Natural killer cell (primary cell): ENCODE measurements at places on chromosomes 7 and 10.

DNA sequence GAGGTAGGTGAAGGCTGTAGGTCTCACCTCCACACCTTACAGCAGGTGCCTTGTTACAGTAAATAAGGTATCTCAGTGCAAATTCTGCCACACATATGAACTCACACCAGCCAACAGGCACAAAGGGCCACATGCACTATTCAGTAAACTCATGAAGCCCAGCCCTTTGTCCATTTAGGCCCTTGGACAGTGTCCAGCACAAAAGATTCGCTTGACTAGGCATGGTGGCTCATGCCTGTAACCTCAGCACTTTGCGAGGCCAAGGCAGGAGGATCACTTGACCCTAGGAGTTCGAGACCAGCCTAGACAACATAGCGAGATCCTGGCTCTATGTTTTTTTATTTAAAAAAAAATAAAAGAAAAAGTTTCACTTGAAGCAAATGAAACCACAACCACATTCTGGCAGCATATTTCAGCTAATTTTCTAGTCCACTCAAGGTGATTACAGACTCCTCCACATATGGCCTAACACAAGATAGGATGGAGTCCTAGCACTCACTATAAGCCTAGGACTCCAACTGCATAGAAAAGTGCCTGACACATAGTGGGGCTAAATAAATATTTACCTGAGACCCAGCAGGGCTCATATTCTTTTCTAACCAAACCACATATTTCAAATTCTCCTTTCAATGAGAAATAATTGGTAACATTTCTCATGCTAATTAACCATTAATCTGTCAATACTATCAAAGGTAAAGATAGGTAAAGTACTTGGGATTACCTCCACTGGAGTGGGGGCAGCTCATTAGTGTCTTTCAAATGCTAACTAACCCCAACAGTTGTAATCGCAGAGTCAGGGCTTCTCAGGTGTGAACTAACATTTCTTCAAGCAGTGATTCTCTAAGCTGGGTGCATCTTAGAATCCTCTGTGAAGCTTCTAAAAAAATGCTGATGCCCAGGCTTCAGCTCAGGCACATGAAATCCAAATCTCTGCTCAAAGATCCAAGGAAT, 4.5 kb upstream of the ANKRD1 start:
- no peaks in the 10 kb centered on the region for H3K27me3 ChIP-seq
- H3K27ac ChIP-seq: no peak overlapping the region
- no peak for DNase-seq
- H3K4me3 ChIP-seq: no peak overlapping the region
- no peaks in the 10 kb centered on the region for H3K36me3 ChIP-seq

DNA sequence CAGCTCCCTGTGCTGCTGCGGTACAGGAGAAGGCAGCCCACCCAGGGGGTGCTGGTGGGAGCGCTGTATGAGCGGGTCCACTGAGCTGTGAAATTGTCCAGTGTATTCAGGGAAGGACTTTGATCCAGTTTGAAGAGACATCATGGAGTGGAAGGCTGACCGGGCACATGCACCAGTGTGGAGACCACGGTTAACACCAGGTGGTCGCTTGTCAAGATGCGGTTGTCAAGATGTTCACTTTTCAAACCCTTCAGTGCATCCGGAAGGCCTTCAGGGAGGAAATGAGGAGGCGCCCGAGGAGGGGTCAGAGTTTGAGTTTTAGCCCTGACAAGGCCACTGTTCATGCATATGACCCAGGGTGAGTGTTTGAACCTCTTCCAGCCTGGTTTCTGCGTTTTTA, 6.1 kb downstream of the DOCK1 start:
- no peak for DNase-seq
- H3K27ac ChIP-seq: no peak overlapping the region
- peaks cover 2% of the 10 kb centered on the region for H3K27me3 ChIP-seq
- no peaks in the 10 kb centered on the region for H3K36me3 ChIP-seq
- no peak overlapping the region for H3K4me3 ChIP-seq
- H3K4me1 ChIP-seq: no peaks in the 10 kb centered on the region

DNA sequence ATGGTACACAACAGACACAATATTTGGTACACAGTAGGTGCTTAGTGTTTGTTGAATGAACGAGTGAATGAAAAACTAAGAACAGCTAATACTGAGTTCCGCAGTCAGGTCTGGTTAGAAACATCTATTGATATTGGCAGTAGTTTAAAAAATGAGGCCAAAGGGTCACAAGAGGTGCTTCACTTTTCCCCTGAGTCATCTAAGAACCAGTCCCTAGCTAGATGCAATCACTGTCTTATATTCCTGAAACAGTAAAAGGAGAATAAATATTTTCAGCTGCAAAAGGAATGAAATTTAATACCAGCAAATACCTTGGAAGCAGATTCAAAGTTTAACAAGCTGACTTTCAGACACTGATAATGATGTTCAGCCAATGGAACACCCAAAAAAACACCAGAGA, 54.5 kb downstream of the SCRN1 start:
- no peak for DNase-seq
- no peak overlapping the region for H3K27ac ChIP-seq
- H3K27me3 ChIP-seq: no peaks in the 10 kb centered on the region
- peaks cover 19% of the 10 kb centered on the region for H3K36me3 ChIP-seq

- DNase-seq: no peak
- no peaks in the 10 kb centered on the region for H3K27me3 ChIP-seq
- H3K4me1 ChIP-seq: peaks cover 76% of the 10 kb centered on the region
Measured at GRCh38 chr10:3806603-3807002, 21.6 kb upstream of the KLF6 start.

DNA sequence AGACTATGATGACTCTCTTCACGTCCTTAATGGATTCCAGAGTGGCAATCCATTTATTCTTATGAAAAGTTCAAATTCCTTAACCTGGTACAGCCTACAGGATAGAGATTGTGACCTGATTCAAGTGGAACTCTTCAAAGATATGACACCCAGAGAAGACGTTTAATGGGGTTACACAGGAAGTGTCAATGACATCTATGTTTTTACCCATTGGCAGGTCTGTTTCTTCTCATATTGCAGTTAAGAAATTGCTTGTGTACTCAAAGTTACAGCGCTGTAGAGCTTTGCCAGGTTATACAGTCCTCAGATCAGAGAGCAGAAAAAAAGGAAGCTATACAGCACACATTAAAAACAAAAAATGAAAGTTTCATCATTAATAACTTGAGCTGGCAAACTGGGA, 367.4 kb downstream of the THSD7A start:
- no peaks in the 10 kb centered on the region for H3K36me3 ChIP-seq
- no peak overlapping the region for H3K27ac ChIP-seq
- no peaks in the 10 kb centered on the region for H3K4me1 ChIP-seq
- H3K4me3 ChIP-seq: no peak overlapping the region

GRCh38 chr7:50336894-50337703, 32.6 kb downstream of the IKZF1 start:
- no peak overlapping the region for H3K4me3 ChIP-seq
- peaks cover 2% of the 10 kb centered on the region for H3K36me3 ChIP-seq
- peak overlapping the region; percentile 91 for H3K27ac ChIP-seq
- DNase-seq: peak; percentile 79

GRCh38 chr7:70674571-70675010, 457.4 kb upstream of the GALNT17 start:
- no peaks in the 10 kb centered on the region for H3K36me3 ChIP-seq
- H3K27me3 ChIP-seq: no peaks in the 10 kb centered on the region
- no peak for DNase-seq
